Small intestine (tissue), 16 donors: ENCODE measurements at places on chromosomes 7 and 10. TPM values are rescaled to one million over a fixed set of nuclear protein-coding genes. Genes with fewer than 3 reads are reported as not detected.

GRCh38 chr7:96177353-96177752, 144.5 kb downstream of the SLC25A13 start:
- H3K27ac ChIP-seq = no peak overlapping the region

DNA sequence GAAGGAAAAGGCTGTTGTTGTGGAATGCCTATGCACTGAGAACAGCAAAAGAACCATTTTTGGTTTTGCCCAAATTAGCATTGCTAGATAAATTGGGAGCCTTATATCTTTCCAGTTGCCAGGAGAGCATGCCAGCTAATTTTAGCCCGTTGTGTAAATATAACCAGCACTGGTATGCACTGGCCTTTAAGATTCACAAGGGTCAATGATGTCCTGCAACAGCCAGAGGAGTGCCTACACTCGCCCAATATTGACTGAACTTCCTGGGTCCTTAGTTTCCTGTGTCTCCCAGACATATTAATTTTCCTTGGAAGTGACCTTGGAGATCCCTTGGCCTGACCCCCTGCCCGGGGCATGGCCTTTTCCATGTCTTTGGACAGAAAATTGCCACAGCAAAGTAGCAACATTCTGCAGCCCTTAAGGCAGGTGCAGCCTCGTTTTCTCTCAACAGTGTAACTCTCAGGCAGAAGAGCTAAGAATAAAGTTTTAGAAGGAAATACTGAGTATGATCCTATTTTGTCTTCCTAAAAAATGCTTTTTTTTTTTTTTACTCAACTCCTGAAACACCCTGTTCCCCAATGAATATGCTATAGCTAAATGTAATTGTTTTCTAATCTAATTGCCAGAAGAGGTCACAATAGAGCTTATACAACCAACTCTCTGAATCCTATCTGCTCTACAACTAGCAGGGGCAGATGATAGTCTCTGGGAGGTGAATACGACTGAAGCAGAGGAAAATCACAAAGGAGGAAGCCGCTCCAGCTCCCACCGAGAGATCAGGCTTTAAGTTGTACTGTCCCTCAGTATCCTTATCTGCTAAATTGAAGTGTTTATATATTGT, 131.9 kb upstream of the PCGF5 start:
- no peak overlapping the region for H3K4me3 ChIP-seq
- H3K36me3 ChIP-seq = no peaks in the 10 kb centered on the region
- no peaks in the 10 kb centered on the region for H3K4me1 ChIP-seq
- no peaks in the 10 kb centered on the region for H3K27me3 ChIP-seq

DNA sequence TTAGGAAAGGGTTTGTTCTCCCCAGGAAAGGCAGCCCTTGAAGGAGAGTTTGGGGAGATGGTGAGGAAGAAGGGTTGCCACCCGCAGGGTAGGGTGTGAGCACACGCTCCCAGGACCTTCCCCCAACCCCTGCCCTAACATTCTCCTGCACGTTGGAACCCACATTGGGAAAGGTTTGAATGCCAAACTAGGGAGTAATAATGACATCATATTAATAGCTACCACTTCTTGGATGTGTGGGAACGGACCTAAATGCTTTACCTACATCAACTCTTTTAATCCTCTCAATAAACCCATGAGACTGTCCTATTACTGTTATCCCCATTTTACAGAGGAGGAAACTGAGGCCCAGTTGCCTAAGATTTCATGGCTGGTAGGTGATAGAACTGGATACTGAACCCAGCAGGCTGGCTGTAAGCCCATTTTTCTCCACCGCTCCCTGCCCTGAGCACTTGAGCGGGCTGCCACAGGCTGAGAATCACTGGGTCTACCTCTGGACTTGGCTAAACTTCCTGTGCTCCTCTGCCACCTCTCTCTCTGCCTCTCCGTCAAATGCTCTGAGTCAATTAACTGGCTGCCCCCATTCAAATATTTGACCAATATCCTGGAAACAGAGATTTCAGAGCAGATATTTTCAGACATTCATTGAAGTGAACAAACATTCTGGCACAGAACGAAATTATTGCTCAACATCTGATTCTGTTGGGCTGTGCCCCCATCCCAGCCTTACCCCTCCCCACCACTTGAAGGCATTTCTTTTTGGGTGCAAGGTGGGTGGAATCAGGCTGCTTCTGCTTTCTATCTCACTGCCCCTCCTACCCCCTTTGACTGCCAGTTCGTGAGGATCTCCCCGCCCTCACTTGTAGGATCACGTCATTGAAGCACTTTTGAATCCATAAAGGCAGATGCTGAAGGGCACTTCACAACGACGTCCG, 129.7 kb downstream of the C10orf105 start:
- DNase-seq = no peak
- H3K27ac ChIP-seq = no peak overlapping the region
- no peaks in the 10 kb centered on the region for H3K36me3 ChIP-seq
- H3K4me3 ChIP-seq = no peak overlapping the region
- no peaks in the 10 kb centered on the region for H3K27me3 ChIP-seq
- H3K4me1 ChIP-seq = no peaks in the 10 kb centered on the region

GRCh38 chr10:69412232-69412790, 4.4 kb downstream of the TACR2 start:
- no peaks in the 10 kb centered on the region for H3K36me3 ChIP-seq
- no peak overlapping the region for H3K4me3 ChIP-seq
- no peaks in the 10 kb centered on the region for H3K27me3 ChIP-seq
- no peaks in the 10 kb centered on the region for H3K4me1 ChIP-seq

DNA sequence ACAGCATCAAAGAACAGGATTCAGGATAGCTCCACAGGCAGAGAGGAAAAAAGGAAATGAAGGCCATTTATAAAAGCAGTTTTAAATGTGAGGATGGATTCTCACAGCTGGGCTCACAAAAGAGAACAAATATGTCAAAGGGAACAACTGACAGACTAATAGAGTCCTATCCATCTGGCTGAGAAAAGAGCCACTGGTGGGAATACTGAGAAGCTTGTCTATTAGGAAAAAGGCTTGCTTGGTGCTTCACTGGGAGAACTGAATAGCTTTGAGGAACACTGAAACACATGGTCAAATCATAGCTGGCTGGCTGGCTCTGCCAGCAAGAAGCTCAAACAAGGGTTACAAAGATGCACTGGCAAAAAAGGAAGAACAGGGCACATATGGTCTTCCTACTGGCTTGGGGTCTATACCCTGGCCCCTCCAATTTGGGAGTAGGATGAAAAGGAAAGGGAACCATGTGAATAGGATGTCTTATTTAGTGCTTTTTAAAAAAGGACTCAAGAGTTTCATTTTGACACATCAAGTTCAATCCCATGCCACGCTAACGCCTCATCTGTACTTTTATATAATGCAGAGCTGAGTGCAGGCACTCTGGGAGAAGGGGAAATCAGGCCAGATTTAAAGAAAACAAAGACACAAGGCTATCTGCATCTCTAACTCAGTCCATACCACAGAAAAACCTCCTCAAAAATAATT, 44.8 kb upstream of the KCNIP2 start:
- no peaks in the 10 kb centered on the region for H3K4me1 ChIP-seq
- H3K4me3 ChIP-seq = no peak overlapping the region
- no peak for DNase-seq

DNA sequence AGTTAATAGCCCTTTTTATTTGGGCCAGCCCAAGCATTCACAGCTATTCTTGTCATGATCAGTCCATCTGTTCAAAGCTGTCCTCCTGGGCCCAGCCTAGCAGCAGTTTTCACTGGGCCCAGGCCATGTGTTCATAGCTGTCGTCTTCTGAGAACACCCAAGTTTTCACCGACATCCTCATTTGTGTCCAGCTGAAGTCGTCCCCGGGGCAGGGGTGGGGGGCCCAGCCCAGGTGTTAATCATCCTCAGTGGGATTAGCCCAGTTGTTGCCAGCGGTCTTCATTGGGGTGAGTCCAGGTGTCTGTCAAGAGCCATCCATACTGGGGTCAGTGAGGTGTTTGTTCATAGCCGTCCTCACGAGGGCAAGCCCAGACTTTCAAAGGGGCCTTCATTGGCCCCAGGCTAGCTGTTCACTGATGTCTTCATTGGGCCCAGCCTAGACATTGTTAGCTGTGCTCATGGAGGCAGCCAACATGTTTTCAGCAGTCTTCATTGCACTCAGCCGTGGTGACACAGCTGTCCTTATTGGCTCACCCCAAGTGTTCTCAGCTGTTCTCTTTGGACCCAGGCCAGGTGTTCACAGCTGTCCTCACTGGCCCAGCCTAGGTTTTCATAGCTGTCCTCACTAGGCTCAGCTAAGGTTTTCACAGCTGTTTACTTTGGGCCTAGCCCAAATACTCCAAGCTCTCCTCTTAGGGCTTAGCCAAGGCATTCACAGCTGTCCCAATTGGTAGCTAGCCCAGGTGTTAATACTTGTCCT, 10.0 kb downstream of the FRG2B start:
- H3K36me3 ChIP-seq = no peaks in the 10 kb centered on the region
- no peaks in the 10 kb centered on the region for H3K27me3 ChIP-seq
- no peak overlapping the region for H3K4me3 ChIP-seq
- peak; percentile 3 for DNase-seq
- no peak overlapping the region for H3K27ac ChIP-seq

- no peaks in the 10 kb centered on the region for H3K4me1 ChIP-seq
- no peaks in the 10 kb centered on the region for H3K36me3 ChIP-seq
These were observed 70.3 kb upstream of the NMT2 start for GRCh38 chr10:15238555-15239335.

- H3K27ac ChIP-seq = no peak overlapping the region
- no peak overlapping the region for H3K4me3 ChIP-seq
- peak; percentile 53 for DNase-seq
- H3K27me3 ChIP-seq = no peaks in the 10 kb centered on the region
These were observed 156.4 kb downstream of the PHTF2 start for GRCh38 chr7:77954773-77955555.

- no peak overlapping the region for H3K4me3 ChIP-seq
- DNase-seq = no peak
- no peaks in the 10 kb centered on the region for H3K4me1 ChIP-seq
- H3K36me3 ChIP-seq = no peaks in the 10 kb centered on the region
- no peaks in the 10 kb centered on the region for H3K27me3 ChIP-seq
These were observed 415.0 kb downstream of the SFMBT2 start for GRCh38 chr10:6995831-6996230.

GRCh38 chr10:30092151-30092790, 32.9 kb upstream of the JCAD start:
- no peaks in the 10 kb centered on the region for H3K36me3 ChIP-seq
- no peak overlapping the region for H3K27ac ChIP-seq
- H3K4me3 ChIP-seq = no peak overlapping the region
- no peaks in the 10 kb centered on the region for H3K4me1 ChIP-seq
- DNase-seq = no peak
- no peaks in the 10 kb centered on the region for H3K27me3 ChIP-seq

- H3K27me3 ChIP-seq = no peaks in the 10 kb centered on the region
- no peaks in the 10 kb centered on the region for H3K36me3 ChIP-seq
- H3K27ac ChIP-seq = no peak overlapping the region
- no peak for DNase-seq
- H3K4me1 ChIP-seq = no peaks in the 10 kb centered on the region
- no peak overlapping the region for H3K4me3 ChIP-seq
These were observed 4.5 kb upstream of the LRMDA start for GRCh38 chr10:75426880-75427279.

DNA sequence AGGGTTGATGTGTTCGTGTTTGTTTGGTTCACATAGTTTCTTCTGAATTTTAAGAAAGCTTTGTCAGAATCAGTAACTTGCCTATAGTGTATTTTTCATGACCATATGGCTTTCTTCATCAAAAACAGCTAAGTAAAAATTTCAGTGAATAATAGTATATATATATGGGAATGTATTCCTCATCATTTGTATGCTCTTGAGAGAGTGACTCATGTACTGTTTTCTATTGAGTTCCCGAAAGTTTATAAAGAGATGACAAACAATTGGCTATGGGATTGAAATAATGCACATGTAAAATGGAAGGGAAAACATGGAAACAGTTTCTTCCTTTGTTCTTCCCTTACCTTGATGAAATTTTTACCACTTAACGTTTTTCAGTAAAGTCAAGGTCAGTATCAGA, 56.4 kb downstream of the KAT6B start:
- no peaks in the 10 kb centered on the region for H3K4me1 ChIP-seq
- no peak overlapping the region for H3K4me3 ChIP-seq
- no peak for DNase-seq

DNA sequence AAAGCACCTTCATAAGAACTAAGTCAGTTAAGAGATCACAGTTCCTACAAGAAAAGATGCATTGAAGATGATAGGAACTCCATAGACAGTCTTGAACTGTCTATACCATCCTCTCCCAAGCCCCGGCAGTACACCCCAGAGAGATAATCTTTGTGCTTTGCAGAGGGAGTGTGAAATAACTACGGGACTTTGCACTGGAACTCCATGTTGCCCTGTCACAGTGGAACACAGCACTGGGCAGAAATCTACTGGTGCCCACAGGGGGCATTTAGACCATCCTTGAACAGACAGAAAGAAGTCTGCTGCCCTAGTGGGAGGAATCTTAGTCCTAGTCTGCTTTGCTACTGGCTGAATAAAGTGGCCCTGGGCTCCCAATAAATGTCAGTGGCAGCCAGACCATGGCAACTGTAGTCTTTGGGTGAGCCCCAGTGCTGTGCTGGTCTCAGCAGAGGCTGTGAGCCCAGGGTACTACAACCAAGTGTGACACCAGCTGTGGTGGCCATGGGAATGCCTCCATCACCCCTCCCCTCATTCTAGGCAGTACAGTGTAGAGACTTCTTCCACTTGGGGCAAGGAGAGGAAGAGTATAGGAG, 107.7 kb upstream of the TMEM168 start:
- H3K4me1 ChIP-seq = peaks cover 3% of the 10 kb centered on the region
- H3K27me3 ChIP-seq = no peaks in the 10 kb centered on the region
- H3K36me3 ChIP-seq = no peaks in the 10 kb centered on the region
- no peak overlapping the region for H3K27ac ChIP-seq
- H3K4me3 ChIP-seq = no peak overlapping the region

- peak within 1 kb of the TSS; percentile 69 for H3K27ac ChIP-seq
- peak; percentile 94 for DNase-seq
- H3K27me3 ChIP-seq = no peaks in the 10 kb centered on the region
- H3K36me3 ChIP-seq = no peaks in the 10 kb centered on the region
- peaks cover 12% of the 10 kb centered on the region for H3K4me1 ChIP-seq
These were observed at the start of gene DNMBP for GRCh38 chr10:100009793-100010676. Gene DNMBP, minus strand, starts transcription at chr10:100009947. Its CDS starts 37,823 bp downstream, at chr10:99972124.

GRCh38 chr10:53597835-53598251, 825.3 kb upstream of the MBL2 start:
- no peaks in the 10 kb centered on the region for H3K4me1 ChIP-seq
- no peaks in the 10 kb centered on the region for H3K36me3 ChIP-seq
- H3K27me3 ChIP-seq = no peaks in the 10 kb centered on the region
- H3K4me3 ChIP-seq = no peak overlapping the region
- DNase-seq = no peak

The DNAH11 gene
- polyA plus RNA-seq = 0.33 TPM

The SLC39A12 gene
- 0.01 TPM for polyA plus RNA-seq

The TMEM130 gene
- not detected for polyA plus RNA-seq

The MYL10 gene
- not detected for polyA plus RNA-seq

The SLC29A4 gene
- polyA plus RNA-seq = 5.0 TPM

The PON1 gene
- not detected for polyA plus RNA-seq

The CLRN3 gene
- polyA plus RNA-seq = 84.5 TPM

The VWDE gene
- polyA plus RNA-seq = not detected

The ACBD7 gene
- polyA plus RNA-seq = not detected

The AGAP3 gene
- polyA plus RNA-seq = 54.0 TPM

The CYP2C18 gene
- 69.7 TPM for polyA plus RNA-seq
